A172 (cell line): ENCODE measurements at places on chromosomes 7 and 10. TPM values are rescaled to one million over a fixed set of nuclear protein-coding genes. Genes with fewer than 3 reads are reported as not detected.
A peak's percentile ranks its signal among the peaks of the same experiment; 100 is the strongest.

PPP1R17 gene
- not detected in 2 replicates for total RNA-seq

STEAP1 gene
- 0.83 and 1.5 TPM in 2 replicates for total RNA-seq

CDH23 gene
- total RNA-seq: 0.14 and 0.29 TPM in 2 replicates

HOXA10 gene
- 26.4 and 30.7 TPM in 2 replicates for total RNA-seq

CYP3A5 gene
- total RNA-seq: 1.9 and 3.8 TPM in 2 replicates

C10orf67 gene
- total RNA-seq: 1.0 TPM in 1 of 2 replicates, not detected in the other

EPO gene
- not detected in 2 replicates for total RNA-seq

- no peak for DNase-seq
These were observed 44.5 kb downstream of the FOXK1 start for GRCh38 chr7:4726566-4726965.

GRCh38 chr7:2564970-2565540 lies 6.3 kb downstream of the IQCE start:
- no peak for DNase-seq

GRCh38 chr7:28018020-28018419 lies 162.6 kb downstream of the JAZF1 start:
- DNase-seq: no peak

DNA sequence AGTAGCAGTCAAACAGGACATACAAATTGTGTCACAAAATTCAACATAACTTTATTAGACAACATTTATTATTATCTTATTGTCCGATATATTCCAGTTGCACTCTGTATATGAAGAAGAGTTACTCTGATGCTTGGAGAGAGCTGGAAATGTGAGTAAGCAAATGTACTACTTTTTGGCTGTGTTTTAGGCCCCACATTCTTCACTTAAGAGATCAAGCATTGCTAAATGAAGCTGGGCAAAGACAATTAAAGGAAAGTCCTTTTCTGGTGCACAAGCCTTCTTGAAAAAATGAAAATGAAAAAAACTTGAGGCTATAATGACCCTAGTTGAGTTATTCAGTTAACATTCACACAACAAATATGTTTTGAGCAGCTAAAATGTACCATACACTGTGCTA lies 26.1 kb downstream of the MYPN start:
- DNase-seq: peak; percentile 23

- peak; percentile 21 for DNase-seq
These were observed 242.1 kb downstream of the CDC14C start for GRCh38 chr7:49166441-49166840.

GRCh38 chr7:156440456-156440855 lies 200.1 kb upstream of the RNF32 start:
- no peak for DNase-seq

GRCh38 chr10:119806334-119807130 lies 66.1 kb downstream of the MCMBP start:
- DNase-seq: no peak

DNA sequence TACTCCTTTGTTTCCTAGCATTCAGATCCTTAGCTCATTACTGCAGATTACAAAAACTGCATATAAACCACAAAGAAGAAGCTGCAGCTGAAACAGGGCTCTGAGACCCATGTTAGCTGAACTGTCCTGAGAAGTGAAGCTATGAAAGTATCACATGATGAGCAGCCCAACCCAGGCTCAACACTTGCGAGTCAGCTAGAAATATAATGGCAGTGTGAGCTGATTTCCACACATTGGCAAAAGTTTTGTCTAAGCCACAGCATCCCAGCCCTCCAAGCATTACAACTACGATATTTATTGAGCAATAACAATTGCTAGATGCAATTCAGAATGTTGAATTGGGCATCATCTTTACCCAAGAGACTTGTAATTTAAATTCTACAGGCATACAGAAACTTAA lies 34.5 kb upstream of the SKAP2 start:
- no peak for DNase-seq

- DNase-seq: no peak
These were observed 856 bp downstream of the ARHGAP21 start for GRCh38 chr10:24722676-24723385.

DNA sequence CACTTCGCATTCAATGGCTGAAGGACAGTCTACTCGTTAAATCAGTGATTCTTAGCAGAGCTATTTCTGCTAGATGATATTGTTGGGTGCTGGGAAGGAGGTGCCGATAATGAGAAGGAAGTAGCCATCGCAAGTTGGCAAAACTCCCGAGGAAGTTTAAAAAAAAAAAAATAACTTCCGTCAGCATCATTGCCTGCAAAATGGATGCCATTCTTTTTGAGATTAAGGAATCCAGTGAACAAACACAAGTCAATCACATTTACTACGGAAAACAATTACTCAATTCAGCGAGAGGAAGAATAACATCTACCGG lies 74.4 kb upstream of the SFMBT2 start:
- DNase-seq: no peak

DNA sequence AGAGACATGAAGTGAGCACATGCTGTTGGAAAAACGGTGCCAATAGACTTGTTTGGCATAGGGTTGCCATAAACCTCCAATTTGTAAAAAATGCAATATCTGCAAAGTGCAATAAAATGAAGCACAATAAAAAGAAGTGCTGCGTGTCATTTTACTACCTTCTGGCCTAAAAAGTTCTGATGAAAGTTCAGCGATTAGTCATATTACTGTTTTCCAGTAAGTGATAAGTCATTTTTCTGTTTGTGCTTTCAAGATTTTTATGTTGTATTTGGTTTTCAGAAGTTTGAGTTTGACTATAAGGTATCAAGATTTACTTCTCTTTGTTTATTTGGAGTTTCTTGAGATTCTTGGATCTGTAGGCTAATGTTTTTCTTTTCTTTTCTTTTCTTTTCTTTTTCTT lies 16.8 kb downstream of the AOAH start:
- no peak for DNase-seq

GRCh38 chr10:89482256-89482655 lies 53.1 kb downstream of the SLC16A12 start:
- no peak for DNase-seq
